ENCODE measurements at places on chromosomes 2 and 18.

GRCh38 chr2:46171996-46172546, 125.1 kb upstream of the EPAS1 start:
- no peak for DNase-seq

DNA sequence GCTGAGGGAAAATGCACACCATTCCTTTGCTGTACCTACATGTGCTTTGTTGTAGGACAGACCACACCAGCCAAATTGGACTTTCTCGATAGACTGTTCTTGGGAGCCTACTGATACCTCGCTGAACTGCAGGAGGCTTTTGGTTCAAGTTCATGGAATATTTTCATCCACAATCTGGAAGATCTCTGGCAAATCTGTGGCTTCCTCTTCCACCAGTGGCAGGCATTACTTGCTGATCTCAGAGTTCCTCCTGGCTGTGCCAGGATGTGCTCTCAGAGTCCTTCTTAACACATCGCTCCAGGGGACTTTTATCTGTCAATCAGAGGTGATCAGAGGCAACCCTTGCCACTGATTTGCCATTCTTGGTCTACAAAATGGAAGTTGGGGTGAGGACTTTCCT, 87.7 kb downstream of the PTGR3 start:
- DNase-seq, result no peak

GRCh38 chr2:138931284-138932256, 151.4 kb upstream of the NXPH2 start:
- DNase-seq, result no peak

- peak; percentile 83 for DNase-seq
Measured at GRCh38 chr18:8799596-8800441, 94.5 kb downstream of the MTCL1 start.

DNA sequence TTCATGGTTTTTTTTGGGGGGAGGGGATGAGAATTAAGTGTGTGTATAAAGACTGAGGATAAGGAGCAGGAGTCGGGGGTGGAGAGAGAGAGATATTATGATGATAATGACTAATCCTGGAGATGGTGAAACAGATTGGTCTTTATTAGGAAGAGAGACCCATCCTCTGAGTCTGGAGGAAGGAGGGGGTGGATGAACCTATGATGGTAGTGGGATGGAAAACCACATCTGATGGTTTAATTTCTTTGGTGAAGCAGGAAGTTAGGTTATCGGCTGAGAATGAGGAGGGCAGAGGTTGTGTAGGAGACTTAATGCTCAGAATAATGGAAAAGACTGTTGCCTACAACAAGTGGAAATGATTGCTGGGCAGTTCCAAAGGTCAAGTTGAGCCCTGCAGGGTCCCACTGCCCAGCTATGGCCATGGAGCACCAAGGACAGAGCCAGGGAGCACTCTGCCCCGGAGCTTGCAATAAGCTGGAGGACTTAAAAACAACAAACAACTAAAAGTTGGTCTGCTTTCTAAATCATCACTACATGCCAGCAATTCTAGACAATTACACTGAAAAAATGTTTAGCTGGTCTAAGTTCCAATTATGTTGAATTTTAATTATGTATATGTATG, 7.9 kb downstream of the SLC16A14 start:
- DNase-seq, result no peak

DNA sequence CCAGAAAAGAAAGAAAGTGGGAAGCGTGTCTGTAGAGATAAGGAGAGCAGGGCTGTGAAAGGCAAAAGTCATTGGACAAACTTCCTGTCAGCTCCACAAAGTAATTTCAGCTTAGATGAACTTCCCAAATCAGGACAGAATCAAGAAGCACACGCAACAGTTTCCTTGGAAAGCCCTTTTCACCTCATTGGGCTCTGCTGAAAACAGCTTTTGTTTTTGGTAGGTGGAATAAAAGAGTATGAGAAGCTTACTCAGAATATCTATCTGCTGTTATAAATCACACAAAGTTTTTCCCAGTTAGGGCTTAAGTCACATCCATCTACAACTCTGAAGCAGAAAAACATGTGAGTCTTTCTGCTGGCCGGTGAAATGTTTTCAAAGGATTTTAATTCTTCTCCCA, 42.4 kb upstream of the EFEMP1 start:
- DNase-seq, result peak; percentile 5

DNA sequence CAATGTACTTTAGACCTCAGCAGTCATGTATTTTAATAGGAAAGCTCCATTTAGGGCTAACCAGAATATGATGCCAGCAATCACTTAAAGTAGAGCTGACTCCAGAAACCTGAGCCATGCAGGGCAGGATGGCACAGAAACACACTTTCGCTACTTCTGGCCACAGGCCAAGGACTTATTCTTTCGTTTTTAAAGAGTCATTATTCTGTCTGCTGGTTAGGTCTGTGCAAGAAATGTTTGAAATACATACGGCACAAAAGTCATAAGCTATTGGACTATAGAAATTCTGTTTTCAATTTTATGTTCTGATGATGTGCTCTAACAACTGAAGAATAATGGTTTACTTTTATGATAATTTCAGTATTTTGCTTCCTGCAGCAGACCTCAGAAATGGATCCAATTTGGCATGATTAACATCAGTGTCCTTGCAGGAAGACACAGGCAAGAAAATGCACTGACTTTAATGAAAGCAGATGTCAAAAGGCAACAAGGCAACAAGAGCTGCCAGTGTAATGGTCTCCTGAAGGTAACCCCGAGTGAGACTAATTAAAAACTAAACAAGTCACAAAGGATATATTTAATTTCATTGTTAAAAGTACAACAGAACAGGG, 114.4 kb upstream of the CHRNA1 start:
- peak; percentile 33 for DNase-seq

- peak; percentile 20 for DNase-seq
Measured at GRCh38 chr2:152587187-152587947, 129.9 kb downstream of the PRPF40A start.

DNA sequence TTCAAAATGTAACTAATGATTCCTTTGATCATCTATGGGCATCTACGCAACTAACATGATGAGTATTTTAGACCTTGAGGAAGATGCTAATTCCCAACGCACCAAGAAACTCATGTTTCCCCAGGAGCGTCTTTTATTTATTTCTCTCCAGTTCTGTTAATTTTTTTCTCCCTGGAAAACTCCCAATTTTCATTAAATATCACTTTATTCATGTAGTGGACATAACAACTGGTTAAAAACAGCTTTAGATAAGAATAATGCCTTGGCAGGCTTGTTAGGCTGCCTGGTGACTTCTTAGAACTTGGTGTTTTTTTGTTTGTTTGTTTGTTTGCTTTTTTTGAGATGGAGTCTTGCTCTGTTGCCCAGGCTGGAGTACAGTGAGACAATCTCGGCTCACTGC, 62.9 kb upstream of the ZFP36L2 start:
- no peak for DNase-seq

DNA sequence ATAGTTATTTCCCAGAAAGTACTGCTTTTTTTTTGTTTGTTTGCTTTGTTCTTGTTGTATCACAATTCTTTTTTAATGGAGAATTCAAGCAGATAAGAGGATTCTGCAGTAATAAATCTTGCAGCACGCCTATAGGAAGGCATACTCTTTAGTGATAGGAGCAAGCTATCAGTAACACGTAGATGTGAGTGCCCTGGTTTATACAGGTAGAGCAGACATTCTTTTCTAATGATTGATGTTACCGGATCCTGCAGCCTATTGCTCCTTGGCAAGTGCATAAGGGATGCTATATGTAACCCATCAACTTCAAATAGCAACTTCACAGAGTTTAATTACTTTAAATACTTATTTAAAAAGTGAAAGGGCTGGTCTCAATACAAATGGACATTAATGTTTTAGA, 834.2 kb upstream of the GCFC2 start:
- no peak for DNase-seq

GRCh38 chr18:79314838-79315388, 80.8 kb upstream of the NFATC1 start:
- DNase-seq, result no peak

GRCh38 chr2:184444217-184444616, 154.1 kb upstream of the ZNF804A start:
- DNase-seq, result no peak

DNA sequence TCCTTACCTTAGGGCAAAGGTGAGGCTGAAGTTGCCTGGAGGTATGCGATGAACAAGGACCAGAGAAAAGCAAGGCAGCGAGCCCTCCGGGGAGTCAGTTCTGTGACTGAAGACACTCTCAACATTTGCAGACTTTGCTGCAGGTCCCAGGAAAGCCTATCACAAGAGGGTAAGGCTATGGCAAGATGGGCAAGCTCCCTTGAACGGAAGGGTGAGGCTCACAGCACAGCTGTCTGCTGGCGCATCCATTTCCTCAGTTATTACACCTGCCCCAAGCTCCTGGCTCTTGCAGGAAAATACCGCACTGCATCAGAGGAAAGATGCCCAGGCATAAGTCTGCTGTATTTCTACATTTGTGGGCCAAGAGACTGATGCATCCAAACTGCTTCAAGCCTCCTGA, 141.4 kb downstream of the BCL11A start:
- no peak for DNase-seq

GRCh38 chr2:201194097-201194496, 11.2 kb downstream of the CASP10 start:
- DNase-seq, result no peak

DNA sequence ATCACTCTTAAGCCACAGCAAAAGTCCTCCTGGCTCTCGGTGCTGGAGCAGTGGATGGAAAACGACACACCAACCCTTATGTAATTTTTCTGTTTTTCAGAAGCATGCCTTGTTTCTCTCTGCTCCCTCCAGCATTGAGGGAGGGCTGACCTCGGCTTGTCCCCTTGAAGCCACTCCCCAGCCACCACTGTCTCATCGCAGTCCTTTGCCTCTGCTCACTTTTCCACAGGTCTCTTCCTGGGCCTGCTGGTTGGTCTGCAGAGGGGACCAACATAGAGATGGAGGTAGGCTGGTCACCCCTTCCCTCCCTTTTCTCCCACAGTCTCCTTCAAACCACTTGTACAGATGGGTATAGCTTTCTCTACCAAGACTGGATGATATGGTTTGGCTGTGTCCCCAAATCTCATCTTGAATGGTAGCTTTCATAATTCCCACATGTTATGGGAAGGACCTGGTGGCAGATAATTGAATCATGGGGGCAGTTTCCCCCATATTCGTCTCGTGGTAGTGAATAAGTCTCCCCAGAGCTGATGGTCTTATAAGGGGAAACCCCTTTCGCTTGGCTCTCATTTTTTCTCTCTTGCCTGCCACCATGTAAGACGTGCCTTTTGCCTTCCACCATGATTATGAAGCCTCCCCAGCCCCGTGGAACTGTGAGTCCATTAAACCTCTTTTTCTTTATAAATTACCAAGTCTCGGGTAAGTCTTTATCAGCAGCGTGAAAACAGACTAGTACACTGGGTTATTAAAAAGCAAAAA, 14.3 kb upstream of the RIOK3 start:
- DNase-seq, result no peak

DNA sequence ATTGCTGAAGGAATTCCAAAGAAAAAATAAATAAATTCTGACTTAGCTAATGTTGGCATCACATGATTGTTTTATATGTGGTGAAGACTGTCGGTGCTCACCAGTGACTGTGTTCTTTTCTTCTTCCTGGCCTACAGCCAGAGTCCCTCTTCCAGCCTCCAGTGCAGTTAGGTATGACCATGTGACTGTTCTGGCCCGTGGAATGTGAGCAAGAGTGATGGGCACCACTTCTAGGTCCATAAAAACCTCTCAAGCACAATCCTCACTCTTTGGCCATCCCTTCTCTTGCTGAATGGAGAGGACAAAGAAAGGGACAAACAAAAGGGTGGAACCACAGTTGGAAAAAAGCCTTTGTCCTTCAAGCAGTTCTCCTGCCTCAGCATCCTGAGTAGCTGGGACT, 39.0 kb upstream of the BMPR2 start:
- peak; percentile 14 for DNase-seq

DNA sequence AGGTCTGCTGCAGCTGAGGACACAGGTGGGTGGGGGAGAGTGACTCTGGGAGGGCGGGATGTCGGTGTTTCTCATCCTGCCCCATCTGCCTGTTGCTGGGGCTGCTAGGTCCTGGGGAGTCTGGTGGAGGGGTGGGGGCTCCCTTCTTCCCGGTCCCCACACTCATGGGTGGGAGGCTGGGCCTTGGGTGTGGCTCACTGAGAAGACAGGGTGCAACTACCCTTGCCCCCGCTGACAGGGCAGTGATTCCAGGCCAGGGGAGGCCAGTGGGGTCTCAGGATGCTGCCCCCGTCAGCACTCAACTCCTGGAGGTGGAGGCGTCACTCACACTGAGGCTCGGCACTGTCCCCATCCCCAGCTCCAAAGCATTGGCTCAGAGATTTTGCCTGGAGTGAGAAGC, 7.7 kb upstream of the NFATC1 start:
- no peak for DNase-seq

- DNase-seq, result no peak
Measured at GRCh38 chr2:20702563-20702962, 35.6 kb downstream of the GDF7 start.

DNA sequence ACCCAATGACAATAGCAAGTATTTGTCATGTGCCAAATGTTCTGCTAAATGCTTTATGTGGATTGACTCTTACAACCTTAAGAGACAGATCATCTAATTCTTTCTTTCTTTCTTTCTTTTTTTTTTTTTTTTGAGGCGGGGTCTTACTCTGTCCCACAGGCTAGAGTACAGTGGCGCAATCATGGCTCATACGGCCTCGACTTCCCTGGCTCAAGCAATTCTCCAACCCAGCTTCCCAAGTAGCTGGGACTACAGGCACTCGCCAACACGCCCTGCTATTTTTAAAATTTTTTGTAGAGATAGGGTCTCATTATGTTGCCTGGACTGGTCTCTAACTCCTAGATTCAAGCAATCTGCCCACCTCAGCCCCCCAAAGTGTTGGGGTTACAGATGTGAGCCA, 21.4 kb downstream of the TMEM247 start:
- no peak for DNase-seq

DNA sequence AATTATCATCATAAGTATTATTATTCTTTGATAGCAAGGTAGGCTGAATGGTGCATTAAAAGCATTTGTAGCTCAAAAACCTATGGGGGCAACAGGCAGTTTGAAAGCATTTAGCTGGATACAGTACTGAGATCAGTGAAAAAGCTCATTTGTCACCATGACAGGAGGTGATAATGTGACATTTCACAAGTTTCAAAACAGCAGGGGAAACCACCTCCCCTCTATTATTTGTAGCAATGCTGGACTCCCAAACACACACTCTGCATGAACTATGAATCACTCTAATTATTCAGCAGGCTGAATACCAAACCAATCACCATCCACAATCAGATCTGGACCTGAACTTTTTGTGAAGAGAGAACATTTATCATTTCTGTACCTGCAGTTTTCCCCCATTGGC, 63.4 kb downstream of the MYO5B start:
- DNase-seq, result no peak

- no peak for DNase-seq
Measured at GRCh38 chr2:126643431-126643830, 12.5 kb upstream of the GYPC start.

DNA sequence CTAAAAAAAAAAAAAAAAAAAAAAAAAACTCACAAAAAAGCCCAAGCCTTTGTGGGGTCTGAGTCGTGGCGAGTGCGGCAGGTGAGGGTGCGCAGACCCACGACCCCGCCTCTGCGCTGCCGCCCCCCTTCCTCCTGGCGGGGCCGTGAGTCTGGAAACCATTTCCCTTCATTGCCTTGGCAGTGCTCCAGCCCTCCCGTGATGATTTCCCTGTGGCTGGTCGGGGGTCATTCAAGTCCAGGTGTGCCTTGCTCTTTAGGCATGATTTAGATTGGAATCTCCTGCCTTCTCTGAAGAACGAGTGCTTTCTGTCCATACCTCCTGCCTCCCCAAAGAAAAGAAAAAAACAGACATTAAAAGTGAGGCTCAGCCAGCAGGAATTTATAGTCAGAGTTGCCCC, 161.8 kb downstream of the FAM210A start:
- no peak for DNase-seq

- DNase-seq, result no peak
Measured at GRCh38 chr2:9462886-9463697, 11.3 kb upstream of the IAH1 start.

- no peak for DNase-seq
Measured at GRCh38 chr2:144875290-144875969, 355.5 kb upstream of the ZEB2 start.

Data from A172 (cell line).